ENCODE measurements at places on chromosomes 7 and 10. TPM values are rescaled to one million over a fixed set of nuclear protein-coding genes. Genes with fewer than 3 reads are reported as not detected.

POR gene
- total RNA-seq = 75.0 TPM

KCNIP2 gene
- total RNA-seq = 2.3 TPM

KIF11 gene
- 39.9 TPM for total RNA-seq

TCF7L2 gene
- 0.21 TPM for total RNA-seq

FAM25A gene
- not detected for total RNA-seq

PDZD7 gene
- total RNA-seq = 0.93 TPM

DNA sequence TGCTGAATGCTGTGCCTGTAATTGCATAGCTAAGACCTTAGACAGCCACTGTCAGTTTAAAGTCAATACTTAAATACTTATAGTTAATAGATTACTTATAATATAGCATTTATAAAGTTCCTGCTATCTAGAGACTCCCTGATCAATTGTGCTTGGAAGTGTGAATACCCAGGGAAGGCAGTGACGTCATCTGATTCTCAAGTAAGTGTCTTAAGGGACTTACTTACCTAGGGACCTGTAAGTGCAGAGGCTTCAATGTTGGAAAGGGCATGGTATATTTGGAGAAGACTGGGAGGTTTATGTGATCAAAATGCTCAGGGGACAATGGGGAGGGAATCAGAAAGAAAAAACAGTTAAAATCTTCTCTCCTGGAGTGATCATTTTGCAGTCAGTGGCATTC is 55.0 kb downstream of the BICC1 start:
- no peak for DNase-seq
- H3K4me3 ChIP-seq = no peak overlapping the region
- no peak overlapping the region for H3K27ac ChIP-seq
- no peaks in the 10 kb centered on the region for H3K36me3 ChIP-seq
- H3K27me3 ChIP-seq = no peaks in the 10 kb centered on the region

DNA sequence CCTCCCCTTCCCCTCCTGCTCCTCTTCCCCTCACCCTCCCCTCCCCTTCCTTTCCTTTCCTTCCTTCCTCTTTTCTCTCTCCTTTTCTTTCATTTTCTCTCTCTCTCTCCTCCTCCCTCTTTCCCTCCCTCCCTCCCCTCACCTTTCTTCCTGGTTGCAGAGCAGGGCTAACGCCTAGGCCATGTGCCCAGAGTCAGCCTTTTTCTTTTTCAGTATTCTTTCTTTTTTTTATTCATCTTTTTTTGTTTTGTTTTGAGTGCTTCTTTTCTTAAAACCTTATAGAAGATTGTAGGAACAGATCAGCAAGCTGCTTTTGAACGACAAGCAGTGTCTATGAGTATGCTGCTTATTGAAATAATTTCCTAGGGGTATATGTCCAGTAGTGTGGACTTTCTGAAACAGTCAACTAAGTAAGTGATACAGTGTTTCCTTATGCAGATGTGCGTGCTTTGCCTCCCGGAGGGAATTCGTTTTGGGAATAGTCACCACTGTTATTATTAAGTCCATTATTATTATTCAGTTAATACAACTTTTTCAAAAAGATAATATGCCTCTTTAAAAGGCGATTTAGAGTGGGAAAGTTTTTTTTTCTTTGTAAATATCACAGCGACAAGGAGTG is 219.2 kb downstream of the CAMK1D start:
- H3K4me1 ChIP-seq = peaks cover 9% of the 10 kb centered on the region
- H3K36me3 ChIP-seq = no peaks in the 10 kb centered on the region
- no peak overlapping the region for H3K4me3 ChIP-seq
- H3K27me3 ChIP-seq = no peaks in the 10 kb centered on the region

DNA sequence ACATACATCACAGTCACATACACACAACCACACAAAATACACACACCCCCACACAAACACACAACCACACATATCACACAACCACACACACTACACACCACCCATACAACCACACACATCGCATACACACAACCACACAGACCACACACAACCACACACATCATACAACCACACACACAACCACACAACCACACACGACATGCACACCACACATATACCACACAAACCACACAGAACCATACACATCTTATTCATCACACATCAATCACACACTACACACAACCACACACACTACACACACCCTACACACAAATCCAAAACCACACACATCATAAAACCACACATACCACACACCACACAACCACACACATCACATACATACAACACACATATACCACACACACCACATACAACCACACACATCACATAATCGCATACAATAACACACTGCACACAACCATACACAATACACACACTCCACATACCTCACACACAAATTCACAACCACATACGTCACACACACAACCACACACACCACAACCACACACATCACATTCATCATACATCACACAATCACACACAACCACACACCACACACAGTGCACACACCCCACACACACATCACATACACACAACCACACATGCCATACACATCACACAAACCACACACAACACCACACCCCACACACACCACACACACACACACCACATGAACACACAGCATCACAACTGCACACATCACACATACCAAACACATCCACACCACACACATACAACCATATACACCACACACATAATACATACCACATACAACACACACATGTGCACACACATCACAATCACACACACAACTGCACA is 30.4 kb downstream of the GPRIN2 start:
- DNase-seq = no peak
- H3K27ac ChIP-seq = no peak overlapping the region
- no peak overlapping the region for H3K4me3 ChIP-seq
- H3K4me1 ChIP-seq = no peaks in the 10 kb centered on the region

DNA sequence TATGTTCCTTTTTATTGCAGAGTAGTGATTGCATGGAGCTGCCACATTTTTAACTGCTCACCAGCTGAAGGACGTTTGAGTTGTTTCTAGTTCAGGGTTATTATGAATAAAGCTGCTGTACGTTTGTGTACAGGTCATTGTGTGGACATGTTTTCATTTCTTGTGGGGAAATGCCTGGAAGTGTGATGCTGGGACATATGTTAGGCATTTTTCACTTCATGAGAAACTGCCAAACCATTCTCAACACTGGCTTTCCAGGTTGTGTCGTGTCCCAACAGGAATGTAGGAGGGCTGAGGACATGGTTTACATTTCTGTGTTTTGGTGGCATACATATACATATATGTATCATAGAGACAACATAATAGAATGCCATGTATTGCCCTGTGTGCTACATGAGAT is 73.0 kb downstream of the NEURL1 start:
- DNase-seq = no peak
- H3K4me3 ChIP-seq = no peak overlapping the region

- H3K27me3 ChIP-seq = peaks cover 21% of the 10 kb centered on the region
- H3K4me1 ChIP-seq = peaks cover 42% of the 10 kb centered on the region
- no peaks in the 10 kb centered on the region for H3K36me3 ChIP-seq
- no peak overlapping the region for H3K27ac ChIP-seq
- no peak overlapping the region for H3K4me3 ChIP-seq
Observed at GRCh38 chr10:17431871-17432311, 22.5 kb downstream of the ST8SIA6 start.

DNA sequence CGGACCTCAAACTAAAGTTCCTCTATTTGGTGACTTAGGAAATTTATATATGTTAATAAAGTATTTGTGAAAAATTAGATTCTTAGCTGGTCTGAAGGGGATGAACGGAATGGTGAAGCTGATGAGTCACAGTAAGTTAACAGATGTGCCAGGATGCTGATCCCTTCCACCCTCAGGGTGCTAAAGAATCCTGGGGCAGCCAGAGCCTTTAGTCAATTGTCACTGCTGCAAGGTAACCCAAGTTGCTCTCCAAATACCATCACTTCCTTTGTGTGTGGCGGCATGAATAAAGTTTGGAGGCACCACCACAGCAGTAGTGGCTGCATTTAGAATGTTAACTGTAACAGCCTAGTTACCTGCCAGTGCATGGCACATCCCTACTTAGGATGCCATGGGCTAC is 222.6 kb upstream of the PPP1R3A start:
- no peaks in the 10 kb centered on the region for H3K27me3 ChIP-seq
- DNase-seq = no peak
- no peaks in the 10 kb centered on the region for H3K36me3 ChIP-seq
- H3K4me3 ChIP-seq = no peak overlapping the region
- no peaks in the 10 kb centered on the region for H3K4me1 ChIP-seq

DNA sequence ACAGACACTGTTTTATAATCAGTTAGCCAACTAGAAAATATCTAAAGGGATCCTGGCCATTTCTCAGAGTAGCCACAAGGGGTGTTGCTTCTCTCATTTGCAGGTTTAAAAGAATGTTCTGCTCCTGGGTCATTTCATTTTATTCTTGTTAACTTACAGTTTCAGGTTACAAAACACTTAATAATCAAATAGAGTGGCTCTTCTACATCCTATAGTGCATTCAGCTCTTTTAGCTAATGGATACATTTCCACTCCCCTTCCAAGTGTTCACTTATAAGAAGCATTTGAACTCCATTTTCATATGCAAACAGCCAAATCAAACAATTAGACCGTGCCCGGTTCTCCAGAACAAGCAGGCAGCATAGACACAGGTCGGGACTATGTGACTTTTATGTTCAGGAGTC is 117.5 kb downstream of the TRIL start:
- no peaks in the 10 kb centered on the region for H3K36me3 ChIP-seq
- no peak overlapping the region for H3K27ac ChIP-seq
- no peak for DNase-seq
- no peak overlapping the region for H3K4me3 ChIP-seq
- no peaks in the 10 kb centered on the region for H3K4me1 ChIP-seq

DNA sequence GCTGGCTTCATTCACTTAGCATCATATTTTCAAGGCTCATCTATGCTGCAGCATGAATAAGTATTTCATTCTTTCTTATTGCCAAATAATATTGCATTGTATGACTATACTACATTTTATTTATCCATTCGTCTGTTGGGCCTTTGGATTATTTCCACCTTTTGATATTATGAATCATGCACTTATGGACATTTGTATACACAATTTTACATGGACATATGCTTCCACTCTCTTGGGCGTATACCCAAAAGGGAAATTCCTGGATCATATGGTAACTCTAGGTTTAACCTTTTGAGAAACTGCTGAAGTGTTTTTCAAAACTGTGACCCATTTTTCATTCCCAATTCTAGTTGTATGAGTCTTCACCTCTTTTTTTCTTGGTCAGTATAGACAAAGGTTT is 80.3 kb upstream of the GNAI1 start:
- H3K4me3 ChIP-seq = no peak overlapping the region
- no peaks in the 10 kb centered on the region for H3K36me3 ChIP-seq
- H3K27ac ChIP-seq = no peak overlapping the region
- no peaks in the 10 kb centered on the region for H3K4me1 ChIP-seq

DNA sequence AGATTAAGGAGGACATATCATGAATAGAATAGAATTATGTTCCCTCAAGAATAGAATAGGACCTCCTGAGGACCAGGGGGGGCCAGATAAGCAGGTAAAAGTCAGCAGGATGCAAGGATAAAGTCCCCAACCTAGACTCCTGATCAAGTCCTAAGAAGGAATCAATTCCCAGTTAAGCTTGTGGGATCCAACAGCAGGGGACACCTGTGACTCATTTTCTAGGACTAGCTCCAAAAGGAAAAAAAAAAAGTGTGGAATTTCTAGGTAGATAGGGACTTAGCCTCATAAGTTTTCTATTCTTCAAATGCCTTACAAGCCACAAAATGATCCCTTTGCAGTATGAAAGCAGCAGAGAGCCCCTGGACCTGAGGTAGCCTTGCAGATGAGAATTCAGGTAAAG is 336.2 kb downstream of the WDR11 start:
- no peak for DNase-seq
- no peaks in the 10 kb centered on the region for H3K36me3 ChIP-seq
- no peak overlapping the region for H3K4me3 ChIP-seq
- no peaks in the 10 kb centered on the region for H3K4me1 ChIP-seq
- H3K27ac ChIP-seq = no peak overlapping the region
